ENCODE measurements at places on chromosomes 2 and 18.
A peak's percentile ranks its signal among the peaks of the same experiment; 100 is the strongest.

DNA sequence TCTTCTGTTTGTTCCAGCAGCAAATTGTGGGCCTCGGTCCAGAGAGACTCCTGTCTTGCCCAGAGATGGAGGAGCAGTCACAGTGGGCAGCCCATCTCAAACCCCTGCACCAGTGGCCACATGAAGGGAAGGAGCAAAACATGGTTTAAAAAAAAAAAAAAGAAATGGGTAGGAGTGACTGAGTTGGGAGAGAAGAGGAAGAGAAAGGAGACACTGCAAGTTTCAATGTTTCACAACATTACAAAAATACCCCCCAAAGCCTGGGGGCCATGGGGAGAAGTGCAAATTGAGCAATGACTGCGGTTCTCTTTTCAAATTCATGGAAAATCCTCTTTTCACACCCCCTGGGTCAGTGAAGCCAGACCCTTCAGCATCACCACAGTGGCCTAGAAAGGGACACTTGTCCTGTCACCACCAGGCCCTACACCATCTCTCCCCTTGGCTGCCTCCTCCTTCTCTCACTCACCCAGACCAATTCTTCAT, 117.1 kb downstream of the ZFP36L2 start:
- DNase-seq, result no peak

- DNase-seq, result peak; percentile 60
These were observed 6.7 kb upstream of the ADCY3 start for GRCh38 chr2:24926602-24927252.

DNA sequence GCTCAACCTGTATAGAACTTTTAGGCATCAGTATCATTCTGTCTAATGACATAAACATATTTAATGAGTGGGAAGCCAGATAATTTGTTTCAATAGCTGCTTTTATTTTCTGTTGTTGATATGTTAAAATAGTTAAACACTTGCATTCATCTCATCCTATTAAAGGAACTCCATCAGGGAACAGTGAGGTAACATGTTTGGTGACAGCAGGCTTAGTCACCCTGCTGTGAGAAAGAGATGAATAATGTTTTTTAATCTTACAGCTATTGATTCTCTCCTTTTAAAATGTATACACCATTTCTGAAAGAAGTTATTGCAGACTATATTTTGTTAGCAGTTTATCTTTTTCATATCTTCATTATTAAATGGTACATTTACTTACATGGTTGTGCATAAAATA, 123.3 kb upstream of the CWC22 start:
- DNase-seq, result no peak

DNA sequence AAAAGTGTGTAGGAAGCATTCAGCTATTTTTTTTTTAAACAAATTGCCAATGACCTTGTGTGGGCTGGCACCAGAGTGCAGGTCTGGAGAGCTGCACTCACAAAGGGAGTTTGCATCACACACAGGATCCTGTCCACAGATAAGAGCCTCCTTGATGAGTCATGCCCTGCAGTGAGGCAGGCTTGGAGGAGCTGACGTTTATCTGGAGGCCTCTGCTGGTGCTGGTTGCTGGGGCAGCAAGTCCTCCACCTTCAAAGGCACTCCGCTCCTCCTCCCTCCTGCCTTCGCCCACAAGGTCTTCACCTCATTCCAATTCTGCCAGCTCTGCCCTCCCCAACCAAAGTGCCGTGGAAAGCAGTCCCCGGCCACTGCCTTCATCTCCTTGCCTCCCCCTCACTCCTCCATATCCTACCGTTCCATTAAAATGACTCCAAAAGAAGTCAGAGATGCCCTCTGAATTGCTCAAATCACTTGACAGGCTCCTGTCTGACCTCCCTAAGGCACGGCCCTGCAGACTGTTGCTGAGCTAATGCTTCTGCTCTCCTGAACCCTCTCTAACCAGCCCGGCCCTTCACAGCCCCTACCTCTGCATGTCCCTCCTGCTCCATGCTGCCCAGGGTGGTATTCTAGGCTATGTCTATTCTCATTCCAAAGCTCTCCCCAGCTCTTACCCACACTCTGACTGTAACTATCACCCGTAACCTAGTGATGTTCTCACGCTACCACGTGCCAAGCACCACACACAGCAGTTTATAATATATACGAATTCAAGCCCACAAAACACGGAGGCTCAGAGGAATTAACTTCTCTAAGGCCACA, 30.9 kb downstream of the LONRF2 start:
- DNase-seq, result no peak

GRCh38 chr2:232134939-232135338, 173.4 kb downstream of the DIS3L2 start:
- DNase-seq, result no peak

GRCh38 chr2:219062081-219062480, 1.4 kb upstream of the IHH start:
- no peak for DNase-seq

DNA sequence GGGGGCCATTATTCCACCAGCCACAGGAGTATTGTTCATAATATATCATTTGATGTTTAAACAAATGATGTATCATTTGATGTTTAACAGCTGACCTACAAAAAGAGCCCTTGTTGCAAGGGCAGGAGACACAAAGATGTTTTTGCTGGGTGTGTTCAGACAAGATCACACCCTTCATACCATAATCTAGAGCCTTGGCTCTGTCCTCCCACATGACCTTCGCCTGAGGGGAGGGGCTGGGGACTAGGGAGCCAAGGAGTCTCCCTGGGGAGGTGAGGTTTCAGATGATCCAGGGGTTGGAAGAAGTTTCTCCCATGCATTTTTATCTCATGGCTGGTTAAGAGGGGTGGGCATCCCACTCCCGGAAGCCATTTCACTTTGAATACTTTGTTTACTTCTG, 33.5 kb downstream of the CDC42EP3 start:
- DNase-seq, result no peak

GRCh38 chr2:223772363-223772762, 65.0 kb downstream of the AP1S3 start:
- DNase-seq, result no peak

GRCh38 chr2:29747786-29748470, 173.5 kb downstream of the ALK start:
- no peak for DNase-seq

DNA sequence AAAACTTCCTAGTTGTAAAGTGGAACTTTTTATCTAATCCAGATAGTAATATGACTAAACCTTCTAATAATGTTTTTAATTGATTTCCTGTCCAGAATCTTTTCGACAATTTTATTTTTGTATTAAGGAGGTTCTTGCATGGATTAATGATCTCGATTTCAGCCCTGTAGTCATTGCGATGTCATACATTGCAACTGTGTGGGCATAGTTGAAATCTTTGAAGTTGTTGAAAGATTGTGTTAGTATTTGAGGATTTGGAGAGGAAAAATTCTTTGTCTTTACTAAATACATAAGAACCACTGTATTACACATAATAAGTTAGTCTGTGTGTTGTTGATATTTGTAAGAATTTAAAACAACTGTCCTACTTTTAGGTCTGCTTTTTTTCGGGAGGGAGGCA, 31.1 kb downstream of the ACSL3 start:
- DNase-seq, result no peak

DNA sequence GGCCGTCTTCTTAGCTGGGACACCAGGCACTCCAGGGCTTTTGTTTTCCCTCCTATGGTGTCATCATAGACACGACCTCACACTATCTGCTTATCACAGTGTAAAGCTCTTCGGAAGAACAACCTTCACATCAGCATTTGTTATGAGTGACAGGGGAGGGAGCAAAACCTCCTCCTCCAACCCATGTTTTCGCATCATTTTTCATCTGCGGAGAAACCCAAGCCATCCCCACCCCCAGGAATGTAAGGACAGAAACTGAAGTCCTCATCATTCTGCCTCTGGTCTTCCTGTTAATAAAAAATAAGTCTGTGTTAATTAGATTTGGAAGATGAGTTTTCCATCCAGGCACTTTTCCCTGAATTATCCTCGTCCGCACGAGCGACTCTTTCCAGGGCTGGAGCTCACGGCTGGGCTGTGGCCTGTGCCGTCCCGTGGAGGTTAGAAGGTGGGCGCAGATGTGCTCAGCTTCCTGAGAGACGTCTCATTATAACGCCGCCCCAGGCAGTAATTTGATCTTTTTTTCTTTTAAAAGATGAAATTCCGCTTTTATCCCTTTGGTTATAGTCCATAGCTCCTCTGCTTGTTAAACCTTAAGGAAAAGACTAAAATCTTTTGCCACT, 101.6 kb upstream of the TMEM18 start:
- no peak for DNase-seq

DNA sequence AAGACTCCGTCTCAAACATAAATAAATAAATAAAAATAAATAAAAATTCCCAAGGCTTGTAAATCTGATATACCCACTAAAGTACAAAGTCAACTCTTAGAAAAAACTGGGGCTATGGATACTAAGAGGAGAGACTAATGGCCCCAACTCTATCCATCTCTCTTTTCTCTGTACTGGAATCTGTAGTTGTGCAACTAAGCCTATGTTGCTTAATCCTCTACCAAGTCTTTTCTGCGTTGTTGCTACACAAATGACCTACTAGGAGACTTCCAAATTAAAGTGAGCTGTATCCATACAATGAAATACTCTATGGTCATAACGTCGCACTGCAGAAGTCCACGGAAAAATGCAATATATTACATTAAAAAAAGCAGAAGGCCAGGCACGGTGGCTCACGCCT, 8.1 kb downstream of the MRPS5 start:
- DNase-seq, result no peak

DNA sequence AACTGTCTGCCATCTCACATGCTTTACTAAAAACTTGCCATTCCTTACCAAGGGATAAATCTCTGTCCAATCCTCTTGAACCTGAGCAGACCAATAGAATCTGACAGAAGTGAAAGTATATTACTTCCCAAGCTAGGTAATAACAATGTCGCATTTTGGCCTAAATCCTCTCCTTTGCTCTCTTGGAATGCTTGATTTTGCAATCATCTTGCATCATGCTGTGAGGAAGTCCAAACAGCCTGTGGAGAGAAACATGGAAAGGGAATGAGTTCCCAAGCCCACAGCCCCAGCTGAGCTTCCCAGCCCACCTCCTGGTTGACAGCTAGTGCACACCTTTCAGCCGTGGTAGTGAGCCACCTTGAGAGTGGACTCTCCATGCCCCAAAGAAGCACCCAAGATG, 540.6 kb downstream of the STK39 start:
- DNase-seq, result no peak

DNA sequence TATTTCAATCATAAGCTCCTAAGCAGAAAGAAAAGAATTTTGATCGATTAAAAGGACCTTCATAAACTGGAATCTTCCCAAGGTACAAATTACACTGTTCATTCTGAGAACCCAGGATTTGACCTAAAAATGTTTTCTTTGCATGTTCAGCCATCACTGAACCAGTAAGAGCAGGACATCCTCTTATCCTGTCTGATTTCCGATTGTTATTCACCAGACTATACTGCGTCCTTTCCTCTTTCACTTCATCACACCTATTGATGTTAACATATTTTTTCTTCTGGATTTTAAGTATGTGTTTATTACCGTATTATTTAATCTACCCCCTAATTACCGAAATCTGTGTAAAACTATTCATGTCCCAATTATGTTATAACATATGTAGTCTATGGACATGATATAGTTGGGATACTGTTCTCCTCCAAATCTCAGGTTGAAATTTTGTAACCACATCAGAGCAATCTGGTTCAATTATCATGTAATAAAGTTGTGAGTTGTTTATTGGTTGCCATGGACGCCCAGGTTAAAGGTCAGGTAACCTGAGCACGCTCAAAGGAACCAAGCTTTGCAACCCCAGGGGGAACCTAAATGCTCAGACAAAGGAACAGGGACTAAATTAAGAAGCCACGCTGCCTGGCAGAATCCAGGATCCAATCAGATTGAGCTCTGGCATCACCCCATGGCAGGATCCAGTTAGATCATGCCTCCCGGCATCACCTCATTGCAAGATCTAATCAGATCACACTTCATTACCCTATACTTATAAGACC, 11.6 kb upstream of the TBC1D8 start:
- no peak for DNase-seq

DNA sequence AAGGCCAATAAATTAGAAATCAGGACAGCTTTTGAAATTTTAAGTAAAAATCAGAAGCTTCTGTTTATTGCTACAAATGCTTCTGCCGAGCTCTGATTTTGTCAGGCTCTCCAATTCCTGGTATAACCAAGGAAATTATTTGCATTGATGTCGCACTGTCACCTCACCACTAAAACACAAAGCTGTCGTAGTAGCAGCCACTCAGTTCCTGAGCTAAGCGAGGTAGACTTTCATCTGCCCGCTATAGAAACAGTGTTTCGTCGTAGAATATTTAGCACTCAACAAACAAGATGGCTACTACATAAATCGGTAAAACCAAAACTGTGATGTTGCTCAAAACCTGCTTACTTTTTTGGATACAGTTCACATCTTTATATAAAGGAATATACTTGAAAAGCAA, 141.3 kb upstream of the FOSL2 start:
- DNase-seq, result no peak

DNA sequence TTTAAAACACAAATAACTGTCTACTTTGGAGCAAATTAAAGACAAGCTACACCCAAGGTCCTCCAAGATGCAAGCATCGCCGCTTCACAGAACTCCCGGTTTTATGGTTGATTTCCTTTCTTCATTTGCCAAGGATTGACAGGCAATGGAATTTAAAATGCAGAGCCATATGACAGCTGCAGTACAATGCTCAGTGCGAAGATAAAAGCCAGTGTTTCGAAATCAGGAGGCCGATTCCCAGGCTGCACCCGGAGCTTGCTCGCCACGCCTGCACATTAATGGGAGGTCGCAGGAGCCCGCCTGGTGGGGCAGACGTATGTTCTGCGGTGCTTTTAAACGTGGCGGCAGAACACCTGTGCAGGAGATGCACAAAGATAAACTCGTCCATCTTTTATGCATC, 727.6 kb upstream of the SOX11 start:
- no peak for DNase-seq

- DNase-seq, result no peak
These were observed 187.5 kb downstream of the SCG2 start for GRCh38 chr2:223414646-223415045.

DNA sequence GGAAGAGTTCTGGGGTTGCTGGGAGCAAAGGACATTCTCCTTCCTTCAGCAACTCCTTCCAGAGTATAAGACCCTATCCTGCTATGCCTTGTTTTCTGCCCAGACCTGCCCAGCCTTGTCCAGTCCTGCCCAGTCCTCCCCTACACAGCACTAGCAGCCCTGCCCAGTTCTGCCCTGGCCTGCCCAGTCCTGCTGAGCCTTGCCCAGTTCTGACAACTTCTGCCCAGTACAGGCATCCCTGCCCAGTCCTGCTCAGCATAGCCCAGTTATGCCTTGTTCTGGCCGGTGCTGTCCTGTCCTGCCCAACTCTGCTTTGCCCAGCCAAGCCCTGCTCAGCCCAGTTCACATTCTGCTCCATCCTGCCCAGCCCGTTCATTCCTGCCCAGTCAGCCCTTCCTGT, 44.9 kb upstream of the ALK start:
- no peak for DNase-seq

GRCh38 chr2:235102896-235103295, 151.1 kb downstream of the SH3BP4 start:
- no peak for DNase-seq

DNA sequence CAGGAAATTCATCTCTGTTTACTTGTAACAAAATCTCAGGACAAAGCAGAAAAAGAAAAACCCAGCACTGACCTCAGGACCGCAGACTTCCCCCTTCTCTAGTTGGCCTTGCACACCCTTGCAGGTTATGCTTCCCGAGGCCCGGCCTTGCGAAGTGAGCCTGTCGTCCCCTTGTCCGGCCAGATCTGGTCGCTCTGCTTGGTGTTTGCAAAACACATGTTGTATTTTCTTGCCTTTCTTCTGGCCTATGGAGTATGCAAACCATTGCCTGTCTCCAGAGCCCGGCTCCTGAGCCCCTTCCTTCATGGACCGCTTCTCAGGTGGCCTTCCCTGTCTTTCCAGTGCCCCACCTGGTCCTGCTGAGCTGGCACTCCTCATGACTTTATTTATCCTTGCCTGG, 4.8 kb downstream of the IMPA2 start:
- DNase-seq, result no peak

- DNase-seq, result no peak
These were observed 65.1 kb downstream of the SIGLEC15 start for GRCh38 chr18:45890606-45891005.
